Urinary bladder (tissue), 4 donors: ENCODE measurements at places on chromosomes 3 and 15. TPM values are rescaled to one million over a fixed set of nuclear protein-coding genes. Genes with fewer than 3 reads are reported as not detected.

KLF15 gene
- 57.3 TPM for polyA plus RNA-seq

- no peak for DNase-seq
Measured at GRCh38 chr3:133369068-133369440, 30.8 kb upstream of the BFSP2 start.

DNA sequence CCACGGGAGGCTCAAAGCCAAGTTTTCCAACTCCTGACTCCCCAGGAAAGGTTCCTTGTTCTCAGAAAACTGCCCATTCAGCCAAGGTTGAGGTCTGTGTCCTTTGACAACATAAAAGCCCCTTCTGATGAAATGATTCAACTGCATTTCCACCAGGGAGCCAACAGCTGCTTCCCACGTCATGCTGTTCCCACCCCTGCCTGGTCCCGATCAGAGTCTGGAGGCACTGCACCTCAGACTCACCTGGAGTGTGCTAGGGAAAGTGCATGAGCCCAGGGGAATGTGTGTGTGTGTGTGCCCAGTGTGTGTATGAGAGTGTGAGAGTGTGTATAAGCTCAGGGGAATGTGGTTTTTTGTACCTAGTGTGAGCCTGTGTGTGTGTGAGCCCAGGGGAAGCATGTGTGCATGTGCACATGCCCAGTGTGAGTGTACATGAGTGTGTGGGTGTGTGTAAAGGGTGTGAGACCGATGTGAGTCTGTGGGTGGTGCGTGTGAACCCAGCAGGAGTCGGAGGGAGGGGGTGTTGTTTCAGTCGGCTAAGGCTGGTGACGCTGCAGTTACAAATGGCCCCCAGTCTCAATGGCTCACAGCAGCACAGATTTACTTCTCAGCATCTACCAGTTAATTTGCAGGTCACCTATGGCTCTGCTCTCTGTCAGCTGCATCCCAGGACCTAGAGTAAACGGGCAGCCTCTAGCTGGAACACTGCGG, 20.3 kb upstream of the SLC6A1 start:
- no peak for DNase-seq

- no peak for DNase-seq
Measured at GRCh38 chr3:62557983-62558382, 184.6 kb upstream of the FEZF2 start.

- no peak for DNase-seq
Measured at GRCh38 chr3:25678581-25678980, 13.9 kb upstream of the TOP2B start.

DNA sequence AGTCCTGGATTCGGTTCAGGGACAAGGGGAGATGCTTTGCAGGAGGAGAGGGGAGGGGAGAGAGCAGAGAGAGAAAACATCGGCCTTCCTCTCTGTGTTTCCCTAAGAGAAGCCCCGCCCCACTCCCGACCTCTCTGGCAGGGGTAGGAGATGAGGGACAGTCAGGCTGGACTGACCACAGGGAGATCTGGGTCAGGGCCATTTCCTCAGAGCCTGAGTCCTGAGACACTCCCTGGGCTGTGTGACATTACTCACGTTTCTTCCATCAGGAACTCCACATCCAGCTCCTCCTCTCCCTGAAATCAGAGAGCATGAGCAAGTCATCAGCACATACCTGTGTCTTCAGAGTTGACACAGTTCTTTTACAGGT, 9.1 kb downstream of the PLA2G4D start:
- DNase-seq: no peak

DNA sequence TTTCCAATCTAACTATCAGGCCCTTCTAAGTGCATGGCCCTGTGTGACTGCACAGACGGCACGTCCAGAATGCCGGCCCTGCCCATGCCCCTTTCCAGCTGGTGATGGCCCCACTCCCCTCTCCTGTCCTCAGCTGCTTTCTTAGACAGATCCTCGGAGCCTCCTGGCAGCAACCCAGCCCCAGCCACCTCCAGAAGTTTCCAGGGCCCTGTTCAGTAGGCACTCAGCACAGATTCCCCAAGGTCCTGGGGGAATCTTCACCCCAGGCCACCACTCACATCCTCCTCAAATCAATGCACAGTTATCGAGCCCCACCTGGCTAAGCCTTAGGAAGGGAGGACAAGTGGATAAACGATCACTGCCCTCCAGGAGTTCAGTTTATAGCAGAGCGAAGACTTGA, 1.4 kb upstream of the CRABP1 start:
- DNase-seq: no peak

GABRR3 gene
- 0.01 TPM for polyA plus RNA-seq

DNA sequence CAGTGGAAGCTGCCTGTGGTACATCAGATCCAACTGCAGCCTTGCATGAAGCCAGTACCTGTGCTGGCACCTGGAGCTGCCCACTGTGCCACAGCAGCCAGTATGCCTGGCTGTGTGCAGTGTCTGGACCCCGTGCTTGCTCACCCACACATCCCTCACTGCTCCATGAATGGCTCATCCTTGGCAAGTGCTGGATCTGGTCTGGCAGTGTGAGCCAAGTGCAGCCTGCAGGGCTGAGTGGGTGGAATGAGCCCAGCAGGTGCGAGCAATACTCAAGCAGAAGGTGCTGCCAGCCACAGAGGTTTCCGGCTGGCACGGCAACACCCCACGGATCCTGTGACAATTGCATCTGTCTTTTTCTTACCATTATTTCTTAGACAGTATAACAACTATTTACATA, 488.2 kb upstream of the ROBO2 start:
- no peak for DNase-seq

- no peak for DNase-seq
Measured at GRCh38 chr3:144282313-144282712, 310.7 kb downstream of the DIPK2A start.

GRCh38 chr3:129758306-129758705, 135.2 kb downstream of the TMCC1 start:
- no peak for DNase-seq

PATL2 gene
- polyA plus RNA-seq: 0.57 TPM

DNA sequence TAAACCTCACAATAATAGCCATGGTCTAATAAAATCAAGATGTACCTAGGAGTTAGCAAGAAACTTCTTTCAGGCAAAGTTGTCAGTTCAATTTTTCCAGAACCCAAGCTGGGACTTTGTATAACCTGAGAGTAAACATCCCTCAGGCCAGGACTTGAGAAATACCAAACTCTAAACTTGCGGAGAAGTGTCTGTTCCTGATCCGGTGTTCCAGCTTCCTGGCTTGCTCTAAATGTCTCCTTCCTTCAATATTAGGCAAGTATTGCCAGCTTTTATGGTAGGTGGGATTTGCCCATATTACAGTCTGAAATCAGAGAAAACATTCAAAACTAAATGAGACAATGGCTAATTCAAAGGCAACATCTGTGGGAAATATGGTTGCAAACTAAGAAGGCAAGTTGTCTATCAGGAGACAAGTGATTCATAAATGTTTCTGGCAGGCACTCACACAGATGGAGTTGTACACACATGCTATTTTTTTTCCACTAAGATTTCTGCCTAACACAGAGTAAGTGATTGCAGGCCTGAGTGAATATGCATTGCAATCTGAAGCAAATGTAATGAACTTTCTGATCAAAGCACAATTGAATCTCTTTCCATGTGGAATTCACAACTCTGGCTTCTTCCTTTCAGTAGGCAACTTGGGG, 88.3 kb upstream of the COL8A1 start:
- DNase-seq: no peak

PRSS50 gene
- polyA plus RNA-seq: 0.10 TPM

- DNase-seq: no peak
Measured at GRCh38 chr15:70440416-70441138, 322.8 kb downstream of the UACA start.

DNA sequence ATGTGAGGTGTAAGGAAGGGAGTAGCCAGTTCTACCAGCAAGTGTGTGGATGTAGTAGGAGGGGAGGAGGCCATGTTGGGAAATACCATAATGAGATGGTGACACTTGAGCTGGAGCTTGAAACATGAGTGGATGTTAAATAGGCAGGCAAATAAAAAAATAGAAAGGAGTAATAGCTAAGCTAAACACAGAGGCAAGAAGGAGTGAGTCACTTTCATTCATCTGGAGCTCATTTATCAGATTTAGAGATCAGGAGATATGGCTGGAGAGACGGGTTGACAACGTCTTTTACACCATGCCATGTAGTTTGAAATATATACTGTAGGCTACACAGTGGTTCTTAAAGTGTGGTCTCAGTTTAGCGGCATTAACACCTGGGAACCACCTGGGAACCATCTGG, 390.5 kb downstream of the DIPK2A start:
- no peak for DNase-seq

GRCh38 chr15:87167055-87167454, 1087.4 kb downstream of the AGBL1 start:
- DNase-seq: no peak

DNA sequence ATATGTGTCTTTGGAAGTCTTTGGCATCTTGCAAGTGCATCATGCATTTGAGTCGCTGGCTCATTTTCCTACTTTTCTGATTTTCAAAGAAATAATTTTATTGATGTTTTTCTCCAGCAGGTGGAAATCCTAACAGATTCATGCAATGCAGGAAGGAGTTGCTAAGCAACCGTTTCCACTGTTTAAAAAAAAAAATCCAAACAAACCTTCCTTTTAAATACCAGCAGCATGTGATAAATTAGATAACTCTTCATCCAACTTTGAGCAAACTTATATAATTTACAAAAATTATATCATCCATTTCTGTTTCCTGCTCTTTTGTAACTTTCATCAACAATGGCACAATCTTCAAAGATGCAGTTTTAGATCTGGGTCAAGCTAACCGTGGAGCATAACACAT, 364.1 kb downstream of the MFSD1 start:
- DNase-seq: no peak

TTC23 gene
- polyA plus RNA-seq: 17.8 TPM
